ENCODE measurements at places on chromosomes 3 and 15.

DNA sequence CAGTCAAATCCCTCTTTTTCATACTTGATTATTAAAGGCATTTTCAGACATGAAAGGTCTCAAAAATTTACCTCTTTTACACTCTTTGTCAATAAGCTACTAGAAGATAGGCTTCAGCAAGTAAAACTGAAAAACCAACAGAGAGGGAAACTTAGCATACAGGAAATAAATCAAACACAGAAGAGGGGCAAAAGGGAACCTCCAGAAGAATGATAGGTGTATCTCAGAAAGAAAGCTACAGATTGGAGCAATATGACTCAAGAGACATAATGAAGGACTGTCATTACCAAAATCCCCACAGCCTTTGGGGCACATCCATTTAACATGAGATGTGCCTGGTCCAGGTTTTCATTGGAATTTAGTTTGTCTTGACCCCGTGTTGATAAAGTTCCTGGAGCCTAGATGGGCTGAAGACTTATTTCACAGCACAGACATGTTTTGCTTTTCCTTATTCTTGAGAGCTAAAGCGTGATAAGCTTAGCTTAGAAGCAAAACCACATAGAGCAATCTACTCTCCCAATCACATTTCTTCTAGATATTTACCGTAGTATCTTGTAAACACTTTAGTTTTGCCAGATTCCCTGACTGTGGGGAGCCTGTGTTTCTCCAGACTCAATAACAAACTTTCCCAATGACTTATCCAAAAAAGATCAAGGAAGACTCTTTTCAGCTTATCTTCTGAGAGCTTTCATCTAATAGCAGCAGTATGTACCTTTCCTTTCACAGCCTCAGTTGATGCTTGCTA, 11.7 kb downstream of the LRRFIP2 start:
- DNase-seq = no peak

DNA sequence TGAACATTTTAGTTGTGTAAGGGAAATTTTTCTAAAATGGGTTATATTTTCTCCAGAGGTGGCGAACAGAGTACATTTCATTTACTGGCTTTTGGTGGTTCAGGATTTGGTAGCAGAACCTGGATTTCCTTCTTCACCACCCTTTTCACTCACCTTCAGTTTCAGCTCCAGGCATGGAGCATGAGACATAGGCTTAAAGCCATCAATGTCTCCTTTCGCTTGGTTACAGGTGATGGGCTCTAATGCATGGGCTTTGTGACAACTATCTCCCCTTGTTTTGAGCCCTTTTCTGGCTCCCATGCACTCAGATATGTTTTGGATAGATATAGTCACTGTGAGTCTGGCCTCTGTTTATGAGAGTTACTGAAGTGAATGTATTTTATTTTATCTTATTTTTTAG, 96.6 kb upstream of the ANKRD28 start:
- DNase-seq = no peak

- no peak for DNase-seq
Measured at GRCh38 chr3:14389166-14389606, 13.2 kb upstream of the SLC6A6 start.

DNA sequence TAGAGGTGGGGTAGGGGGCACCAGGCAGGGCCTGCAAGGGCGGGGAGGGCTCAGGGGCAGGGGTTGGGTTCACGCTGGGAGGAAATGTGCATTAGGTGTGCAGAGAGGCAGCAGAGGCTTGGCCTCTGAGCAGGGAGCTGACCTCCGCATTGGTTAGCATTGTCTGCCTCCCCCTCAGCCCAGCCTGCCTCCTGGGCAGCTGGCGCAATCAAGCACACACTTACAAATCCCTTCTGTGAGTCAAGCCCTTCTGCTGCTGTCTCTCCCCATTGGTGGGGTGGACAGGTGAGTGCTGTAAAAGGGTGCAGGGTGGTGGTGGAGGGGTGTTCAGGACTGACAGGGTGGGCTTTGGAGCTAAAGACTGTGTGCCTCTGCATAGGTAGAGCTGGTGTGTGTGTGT, 9.3 kb downstream of the LOXL1 start:
- no peak for DNase-seq

- DNase-seq = no peak
Measured at GRCh38 chr3:139301654-139302053, 42.2 kb upstream of the MRPS22 start.

DNA sequence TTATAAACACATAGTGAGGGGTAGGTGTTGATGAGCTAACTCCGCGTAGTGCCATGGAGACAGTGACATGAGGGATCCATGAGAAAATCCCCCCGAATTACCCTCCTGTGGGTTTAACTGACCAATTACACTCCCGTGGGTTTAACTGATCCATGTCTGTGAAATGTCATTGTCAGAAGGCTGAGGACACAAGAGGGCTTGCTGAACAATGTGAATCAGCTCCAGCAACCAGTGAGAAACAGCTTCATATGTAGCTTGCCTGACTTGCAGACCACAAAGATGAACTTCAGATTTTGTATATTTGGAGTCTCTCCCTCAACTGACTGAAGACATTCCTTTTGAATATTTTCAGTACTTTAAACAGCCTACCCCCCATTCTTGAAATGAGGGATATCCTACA, 144.9 kb downstream of the FBN1 start:
- no peak for DNase-seq

GRCh38 chr3:189927975-189928895, 192.5 kb downstream of the P3H2 start:
- DNase-seq = no peak

GRCh38 chr3:61662861-61663260, 101.5 kb downstream of the PTPRG start:
- no peak for DNase-seq

DNA sequence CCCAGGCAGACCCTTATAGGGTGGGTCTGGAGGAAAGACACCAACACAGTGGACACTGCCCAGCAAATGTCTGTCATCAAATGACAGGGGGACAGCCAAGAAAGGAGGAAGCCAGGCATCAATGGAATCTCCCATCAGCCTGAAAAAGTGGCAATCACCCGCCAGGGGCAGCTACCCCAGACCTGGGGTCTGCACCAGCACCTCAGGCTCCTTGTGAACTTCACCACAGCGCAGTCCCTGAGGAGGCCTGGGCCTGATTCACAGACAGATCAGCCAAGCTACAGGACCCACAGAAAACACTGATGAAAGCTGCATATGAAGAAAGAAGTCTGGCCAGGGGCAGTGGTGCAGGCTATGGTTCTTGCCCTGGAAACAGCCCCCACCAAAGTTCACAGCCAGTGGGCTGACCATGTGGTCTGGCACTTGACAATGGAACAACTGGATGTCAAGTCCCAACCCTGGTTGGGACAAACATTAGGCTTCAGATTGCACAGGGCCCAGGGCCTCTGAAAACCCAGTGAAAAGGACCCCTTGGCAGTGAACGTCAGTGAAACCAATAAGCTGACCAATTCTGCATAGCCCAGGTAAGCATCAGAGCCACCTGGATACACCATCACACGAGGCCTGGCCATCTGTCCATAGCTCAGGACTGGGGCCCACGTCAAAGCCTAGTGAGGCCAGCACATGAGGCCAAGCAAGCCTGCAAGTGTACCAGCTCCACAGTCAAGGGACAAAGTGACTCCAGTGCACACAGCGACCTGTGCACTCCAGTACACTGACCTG, 29.1 kb downstream of the ALS2CL start:
- DNase-seq = no peak

All from activated CD8-positive, alpha-beta memory T cell treated with anti-CD3 and anti-CD28 coated beads for 1 hour (primary cell).